ENCODE measurements at places on chromosomes 12 and 14.

DNA sequence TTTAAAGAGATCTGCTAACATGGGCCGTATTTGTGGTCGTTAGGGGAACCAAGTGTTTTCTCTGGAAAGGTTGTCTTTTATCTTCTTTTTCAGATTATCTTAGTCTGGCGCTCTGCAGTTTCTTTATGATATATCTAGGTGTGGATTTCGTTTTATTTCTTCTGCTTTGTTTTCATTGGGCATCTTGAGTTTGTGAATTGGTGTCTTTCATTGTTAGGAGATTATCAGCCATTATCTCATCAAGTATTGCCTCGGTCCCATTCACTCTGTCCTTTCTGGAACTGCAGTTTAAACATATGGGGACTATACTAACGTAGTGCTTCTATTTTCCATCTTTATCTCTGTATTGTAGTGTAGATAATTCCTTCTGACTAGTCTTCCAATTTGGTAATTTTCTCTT is 60.4 kb downstream of the BICDL1 start:
- DNase-seq: no peak

DNA sequence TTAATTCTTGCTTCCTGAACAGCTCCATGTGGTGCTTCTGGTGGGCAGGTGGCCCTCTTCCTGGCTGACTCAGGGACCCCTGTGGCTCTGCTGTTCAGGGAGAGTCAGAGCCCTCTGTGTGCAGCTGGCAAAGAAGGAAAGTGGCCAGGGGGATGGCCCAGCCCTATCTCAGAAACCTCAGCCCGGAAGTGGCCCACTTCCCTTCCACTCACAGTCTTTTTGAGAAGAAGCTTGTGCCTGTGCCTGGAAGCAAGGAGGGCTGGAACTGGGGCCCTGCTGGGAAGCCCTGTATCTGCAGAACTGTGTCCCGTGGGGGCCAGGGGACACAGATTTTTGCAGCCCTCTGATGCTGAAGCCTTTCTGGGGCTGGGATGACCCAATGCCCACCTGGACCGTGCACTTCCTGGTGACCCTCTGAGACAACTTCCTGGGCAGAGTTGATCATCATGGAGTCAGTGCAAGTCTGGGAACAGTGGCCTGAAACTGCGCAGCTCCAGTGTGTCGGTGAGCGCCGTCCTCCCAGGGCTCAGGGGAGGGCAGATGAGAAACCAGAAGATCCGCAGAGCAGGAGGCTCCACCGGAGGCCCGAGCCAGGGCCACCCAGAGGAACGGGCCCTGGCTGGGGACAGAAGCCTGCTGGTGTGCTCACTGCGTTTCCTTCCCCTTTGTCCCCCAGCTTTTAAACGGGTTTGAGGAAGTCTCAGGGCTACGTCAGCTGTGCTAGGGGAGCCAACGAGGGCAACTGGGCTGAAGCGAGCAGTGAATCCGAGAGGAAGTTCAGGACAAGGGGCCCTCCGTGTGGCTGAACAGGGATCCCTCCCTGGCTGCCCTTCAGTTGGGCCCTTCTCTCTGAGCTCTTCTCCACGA is 217.4 kb upstream of the RTL1 start:
- DNase-seq: no peak

DNA sequence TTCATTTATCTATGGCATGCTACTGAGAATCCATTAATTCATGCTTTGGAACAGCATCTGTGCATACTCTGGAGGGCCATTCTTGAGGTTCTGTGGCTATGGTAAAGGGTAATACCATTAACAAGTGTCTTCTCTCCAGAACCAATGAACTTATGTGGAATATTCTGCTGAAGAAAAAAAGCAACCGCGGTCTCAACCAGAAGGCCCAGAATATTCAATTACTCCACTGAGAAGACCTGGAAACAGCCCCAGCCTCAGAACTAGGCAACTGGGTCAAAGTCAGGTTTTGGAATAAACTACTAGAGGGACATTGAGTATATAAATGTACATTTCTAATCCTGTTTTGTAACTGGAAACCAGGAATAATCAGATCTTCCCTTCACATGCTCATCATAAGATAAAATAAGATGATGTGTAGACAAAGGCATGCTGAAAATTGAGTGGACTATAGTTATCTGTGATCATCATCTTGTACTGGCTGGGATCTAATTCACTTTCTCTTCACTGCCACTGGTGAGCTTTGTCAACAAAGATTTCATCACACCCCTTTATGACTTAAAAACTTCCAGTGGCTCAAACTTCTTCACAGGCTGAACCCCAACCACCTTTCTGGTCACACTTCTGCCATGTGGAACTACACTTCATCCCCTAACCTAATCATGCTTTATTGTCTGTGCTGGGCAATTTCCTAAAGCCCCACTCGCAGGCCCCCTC is 6.0 kb downstream of the SPTB start:
- DNase-seq: no peak

GRCh38 chr12:33052141-33053051 is 155.8 kb upstream of the PKP2 start:
- no peak for DNase-seq

- DNase-seq: no peak
Measured at GRCh38 chr12:50775251-50775650, 11.3 kb downstream of the ATF1 start.

- DNase-seq: no peak
Measured at GRCh38 chr12:26010293-26010821, 51.9 kb downstream of the RASSF8 start.

DNA sequence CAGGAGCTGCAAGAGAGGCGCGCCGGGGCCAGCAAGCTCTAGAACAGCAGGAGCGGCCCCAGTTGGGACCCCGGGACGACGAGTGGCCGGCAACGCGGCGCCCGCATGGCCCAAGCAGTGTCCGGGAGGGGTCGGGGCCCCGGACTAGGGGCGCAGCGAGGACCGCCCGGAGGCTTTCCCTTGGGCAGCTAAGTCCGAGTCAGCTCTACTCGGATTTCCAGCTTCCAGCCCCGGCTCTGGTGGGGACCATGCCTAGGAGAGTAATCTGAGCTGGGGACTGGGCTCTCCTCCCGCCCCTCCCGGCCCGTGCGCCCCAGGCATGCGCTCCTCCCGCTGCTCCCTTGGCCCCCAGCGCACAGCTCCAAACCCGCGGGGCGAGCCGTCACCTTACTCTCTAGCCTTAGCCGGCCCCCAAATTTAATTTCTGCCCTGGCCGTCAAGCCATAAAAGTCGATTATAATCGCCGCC is 41.6 kb upstream of the CAPRIN2 start:
- DNase-seq: no peak

DNA sequence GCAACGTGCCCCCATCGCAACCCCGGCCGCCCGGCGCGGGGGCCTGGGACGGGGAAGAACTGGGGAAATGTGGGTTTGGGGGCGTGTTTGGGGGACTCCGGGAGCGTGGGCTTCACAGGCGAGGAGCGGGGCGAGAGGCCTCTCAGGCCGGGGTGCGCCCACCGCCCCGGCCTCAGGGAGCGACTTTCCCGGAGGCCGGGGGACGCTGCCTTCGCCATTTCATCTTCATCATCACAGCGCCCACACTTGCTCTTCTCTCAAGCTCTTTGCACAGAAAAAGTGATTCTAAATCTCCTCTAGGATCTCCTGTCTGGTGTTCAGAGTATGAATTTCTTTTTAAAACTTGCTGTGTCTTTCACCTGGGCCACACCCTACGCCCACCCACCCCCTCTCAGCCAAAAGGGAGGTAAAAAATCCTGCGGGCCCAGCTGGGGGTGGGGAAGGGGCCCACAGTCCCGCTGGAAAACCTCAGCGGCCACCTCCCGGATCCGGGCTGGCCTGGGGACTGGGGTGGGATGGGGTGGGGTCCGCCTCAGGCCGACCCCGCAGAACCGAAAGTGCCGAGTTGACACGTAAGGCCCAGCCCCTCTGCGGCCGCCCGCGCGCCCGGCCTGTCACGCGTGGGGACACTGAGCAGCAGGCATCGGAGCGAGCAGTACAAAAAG is 7.4 kb downstream of the CDKN1B start:
- DNase-seq: no peak

DNA sequence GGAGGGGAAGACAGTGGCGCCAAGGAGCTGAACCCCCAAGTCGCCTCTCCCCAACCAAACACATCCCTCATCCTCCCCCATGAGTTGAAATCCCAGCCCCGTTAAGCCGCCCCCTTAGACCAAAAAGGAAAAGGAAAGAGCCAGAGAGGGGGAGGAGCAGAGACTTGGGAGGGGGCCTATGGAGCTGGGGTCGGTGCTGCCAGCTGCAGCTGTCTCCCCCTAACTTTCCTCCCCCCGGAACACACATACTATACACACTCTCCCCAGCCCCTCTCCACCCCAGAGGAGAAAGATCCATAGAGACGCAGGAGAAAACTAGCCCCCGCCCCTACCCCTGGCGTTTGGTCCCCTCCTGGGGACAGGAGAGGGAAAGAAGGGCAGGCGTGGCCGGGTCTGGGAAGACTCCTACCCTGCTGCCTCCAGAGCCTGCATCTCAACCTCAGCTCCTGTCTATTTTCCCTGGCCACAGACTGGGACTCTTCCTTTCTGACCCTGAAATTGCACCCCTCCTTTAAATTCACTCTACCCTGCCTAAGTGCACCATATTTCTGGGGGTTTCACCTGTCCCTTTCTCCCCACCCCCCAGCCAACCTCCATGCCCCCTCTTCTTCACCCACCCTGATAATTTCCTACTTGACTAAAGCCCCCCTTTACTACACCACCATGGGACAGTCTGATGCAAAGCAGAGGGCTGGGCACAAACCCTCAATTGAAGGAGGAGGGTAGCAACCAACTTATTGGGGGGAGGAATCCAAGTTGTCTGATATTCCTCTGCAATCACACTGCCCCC is 1.7 kb upstream of the HOXC9 start:
- DNase-seq: no peak

GRCh38 chr14:89730687-89731086 is 223.8 kb downstream of the EFCAB11 start:
- DNase-seq: no peak

DNA sequence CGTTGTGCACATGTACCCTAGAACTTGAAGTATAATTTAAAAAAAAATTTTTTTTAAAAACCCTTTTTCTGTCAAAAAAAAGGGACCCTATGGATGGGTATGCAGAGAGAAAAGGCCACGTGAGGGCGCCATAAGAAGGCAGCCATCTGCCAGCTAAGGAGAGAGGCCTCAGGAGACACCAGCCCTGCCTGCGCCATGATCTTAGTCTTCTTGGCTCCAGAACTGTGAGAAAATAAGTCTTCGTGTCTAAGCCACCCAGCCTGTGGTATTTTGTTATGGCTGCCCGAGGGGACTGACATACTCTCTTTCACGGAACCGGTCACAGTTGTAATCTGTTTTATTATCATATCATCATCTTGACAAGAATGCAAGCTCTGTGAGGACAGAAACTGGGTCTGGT is 174.8 kb downstream of the EFCAB11 start:
- no peak for DNase-seq

GRCh38 chr14:58297762-58298476 is 436 bp upstream of the ARID4A start:
- DNase-seq: peak; percentile 100

DNA sequence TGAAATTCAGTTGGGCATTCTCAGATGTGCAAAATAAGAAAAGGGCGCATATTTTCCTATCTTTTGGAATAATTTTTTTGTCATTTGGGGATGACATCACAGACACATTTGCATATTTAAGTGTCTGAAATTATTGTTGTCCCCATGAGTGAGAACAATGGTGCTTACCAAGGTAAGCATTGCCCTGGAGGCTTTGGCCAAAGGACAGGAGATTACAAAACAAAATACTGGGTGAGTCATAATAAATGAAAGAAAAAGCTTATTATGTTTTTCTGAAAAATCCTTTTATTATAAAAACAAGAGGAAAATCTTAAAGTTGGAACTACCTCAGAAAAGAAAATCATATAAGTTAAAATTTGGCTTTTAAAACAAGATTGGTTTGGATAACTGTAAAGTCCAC is 254.9 kb downstream of the BTG1 start:
- no peak for DNase-seq

GRCh38 chr14:21107283-21107800 is 6.5 kb downstream of the TMEM253 start:
- no peak for DNase-seq

- no peak for DNase-seq
Measured at GRCh38 chr14:54300881-54301280, 95.9 kb upstream of the CDKN3 start.

DNA sequence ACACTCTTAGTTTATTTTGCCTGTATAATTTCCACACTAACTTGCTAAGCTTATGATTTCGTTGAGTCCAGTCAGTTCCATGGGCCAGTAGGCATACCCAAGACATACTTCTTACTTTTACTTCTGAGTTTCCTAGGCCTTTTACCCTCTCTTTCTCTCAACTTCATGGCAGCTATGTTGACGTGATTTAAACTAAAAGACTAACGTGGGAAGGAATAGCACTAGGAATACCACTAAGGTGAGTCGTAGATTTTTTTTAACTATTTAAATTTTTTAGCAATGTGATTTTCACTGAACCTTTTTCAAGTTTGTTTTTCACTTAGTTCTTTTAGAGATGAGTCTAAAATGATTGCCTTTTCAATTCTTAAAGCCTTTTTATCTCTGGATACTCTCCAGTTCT is 793.5 kb upstream of the NOVA1 start:
- DNase-seq: no peak

GRCh38 chr12:91178139-91178561 is 4.5 kb downstream of the DCN start:
- DNase-seq: no peak

DNA sequence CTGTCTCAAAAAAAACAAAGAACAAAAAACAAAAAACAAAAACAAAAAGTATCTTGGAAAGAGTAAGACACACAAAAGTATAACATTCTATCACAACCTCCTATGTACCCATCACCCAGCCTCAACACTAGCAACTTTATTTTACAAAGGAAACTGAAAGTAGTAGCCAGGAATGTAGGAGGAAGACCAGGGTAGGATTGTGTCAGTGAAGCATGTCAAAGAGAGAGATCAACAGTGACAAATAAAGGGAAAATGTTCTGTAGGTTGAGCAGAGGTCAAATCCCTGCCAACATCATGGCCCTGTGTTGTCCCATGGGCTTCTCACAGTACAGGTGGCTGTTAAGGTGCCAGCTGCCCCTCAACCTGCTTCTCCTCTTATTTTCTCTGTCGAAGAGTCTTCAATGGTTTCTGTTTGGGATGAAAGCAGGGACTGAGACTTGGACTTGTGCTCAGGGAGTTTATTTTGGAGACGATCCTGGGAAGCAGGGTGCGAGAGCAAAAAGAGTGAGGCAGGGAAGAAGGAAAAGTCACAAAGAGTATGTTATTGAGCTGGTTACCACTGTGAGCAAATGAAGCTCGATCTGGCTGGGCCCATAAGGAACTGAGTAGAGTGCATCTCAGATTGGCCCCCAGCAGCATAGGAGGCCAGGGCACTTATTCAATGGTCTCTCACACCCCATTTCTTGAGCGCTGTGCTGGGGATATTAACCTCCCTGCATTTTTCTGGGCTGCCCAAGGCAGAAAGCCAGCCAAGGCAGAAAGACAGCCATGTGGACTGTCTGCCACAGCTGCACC is 29.4 kb upstream of the CTDSP2 start:
- DNase-seq: no peak

GRCh38 chr14:102914474-102915291 is 7.8 kb upstream of the AMN start:
- DNase-seq: no peak

GRCh38 chr14:99972748-99973466 is 92.3 kb upstream of the EVL start:
- DNase-seq: no peak
